ENCODE measurements at places on chromosomes 11 and 22.

DNA sequence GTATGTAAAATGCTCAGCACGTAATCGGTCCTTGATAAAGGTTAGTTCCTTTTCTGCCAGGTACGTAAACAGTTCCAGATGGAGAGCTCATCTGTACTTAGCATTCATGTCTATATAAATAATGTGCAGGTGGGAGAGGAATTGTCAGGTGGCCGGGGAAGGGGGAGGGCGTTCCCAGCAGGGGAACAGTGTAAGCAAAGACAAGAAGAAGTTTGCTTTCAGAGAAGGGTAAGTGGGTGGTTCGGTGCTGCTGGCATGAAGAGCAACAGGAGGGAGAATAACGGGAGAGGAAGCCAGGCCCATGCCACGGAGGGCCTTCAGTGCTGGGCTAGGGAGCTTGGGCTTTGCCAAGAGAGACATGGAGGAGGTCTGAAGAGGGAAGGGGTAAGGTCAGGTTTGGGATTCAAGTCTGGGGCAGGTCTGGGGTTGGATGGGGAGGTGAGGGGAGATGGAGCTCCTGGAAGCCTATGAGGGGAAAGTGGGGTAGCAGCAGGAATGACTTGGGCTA, 11.4 kb upstream of the WNT11 start:
- no peak for DNase-seq

GRCh38 chr11:104337273-104337672, 173.3 kb upstream of the PDGFD start:
- DNase-seq = no peak

DNA sequence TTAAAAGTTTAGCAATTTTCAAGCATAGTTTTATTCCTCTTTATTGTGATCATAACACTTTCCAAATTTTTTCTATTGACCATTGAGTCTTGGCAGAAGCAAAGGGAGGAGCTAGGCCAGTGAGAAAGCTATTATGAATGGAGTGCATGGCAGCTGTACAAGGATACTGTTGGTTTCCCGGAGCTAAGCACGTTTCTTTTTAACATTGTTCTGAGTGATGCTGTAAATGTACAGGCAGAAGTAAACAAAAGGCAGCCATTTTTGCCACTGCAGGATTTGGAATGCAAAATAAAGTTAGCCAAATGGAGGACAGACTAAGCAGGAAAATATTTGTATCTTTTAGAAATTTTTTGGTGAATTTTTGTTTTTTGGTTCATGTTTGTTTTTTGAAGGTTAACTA, 16.2 kb downstream of the CBL start:
- no peak for DNase-seq

- DNase-seq = peak; percentile 17
These were observed 6.5 kb upstream of the UCP2 start for GRCh38 chr11:73989156-73989555.

DNA sequence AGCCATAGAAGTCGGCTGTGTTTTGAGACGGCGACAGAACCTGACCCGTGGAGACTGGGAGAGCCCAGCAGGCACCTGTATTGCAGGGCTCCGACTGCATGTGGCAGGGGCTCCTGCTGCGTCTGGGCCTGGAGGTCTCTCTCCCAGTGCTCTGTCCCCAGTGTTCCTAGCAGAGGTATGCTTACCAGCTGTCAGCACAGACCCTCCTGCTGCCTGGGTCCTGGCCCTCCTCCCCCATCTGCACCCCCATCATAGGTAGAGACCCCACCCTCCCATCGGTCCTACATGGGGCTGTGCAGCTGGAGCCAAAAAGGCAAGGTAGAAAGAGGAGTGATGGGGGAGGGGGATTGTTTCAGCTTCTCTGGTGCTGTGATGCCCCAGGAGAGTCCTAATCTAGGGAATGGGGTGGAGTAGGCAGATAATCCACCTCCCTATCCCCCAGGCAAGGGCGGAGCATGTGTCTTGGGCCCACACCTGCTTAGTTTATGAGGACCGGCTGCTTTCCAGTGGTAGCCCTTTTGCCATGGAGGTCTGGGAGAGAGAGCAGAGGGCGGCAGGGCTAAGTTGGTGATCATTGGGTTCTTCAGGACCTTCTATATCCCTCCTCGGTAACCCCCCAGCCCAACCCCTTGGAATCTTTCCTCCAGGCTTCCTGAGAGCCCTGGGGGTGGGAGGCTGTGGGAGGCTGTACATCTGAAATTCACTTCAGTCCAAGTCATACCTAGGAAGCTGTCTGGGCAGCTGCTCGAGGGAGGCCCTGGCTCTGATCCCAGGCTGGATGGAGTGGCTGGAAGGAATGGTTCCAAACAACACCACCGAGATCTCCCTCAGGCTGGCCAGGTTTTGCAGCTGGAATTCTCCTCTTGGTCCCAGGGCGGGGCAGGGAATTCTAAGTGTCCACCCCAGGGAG, 5.3 kb downstream of the SLC7A4 start:
- DNase-seq = no peak

GRCh38 chr22:27269751-27270543, 531.6 kb downstream of the MN1 start:
- no peak for DNase-seq

DNA sequence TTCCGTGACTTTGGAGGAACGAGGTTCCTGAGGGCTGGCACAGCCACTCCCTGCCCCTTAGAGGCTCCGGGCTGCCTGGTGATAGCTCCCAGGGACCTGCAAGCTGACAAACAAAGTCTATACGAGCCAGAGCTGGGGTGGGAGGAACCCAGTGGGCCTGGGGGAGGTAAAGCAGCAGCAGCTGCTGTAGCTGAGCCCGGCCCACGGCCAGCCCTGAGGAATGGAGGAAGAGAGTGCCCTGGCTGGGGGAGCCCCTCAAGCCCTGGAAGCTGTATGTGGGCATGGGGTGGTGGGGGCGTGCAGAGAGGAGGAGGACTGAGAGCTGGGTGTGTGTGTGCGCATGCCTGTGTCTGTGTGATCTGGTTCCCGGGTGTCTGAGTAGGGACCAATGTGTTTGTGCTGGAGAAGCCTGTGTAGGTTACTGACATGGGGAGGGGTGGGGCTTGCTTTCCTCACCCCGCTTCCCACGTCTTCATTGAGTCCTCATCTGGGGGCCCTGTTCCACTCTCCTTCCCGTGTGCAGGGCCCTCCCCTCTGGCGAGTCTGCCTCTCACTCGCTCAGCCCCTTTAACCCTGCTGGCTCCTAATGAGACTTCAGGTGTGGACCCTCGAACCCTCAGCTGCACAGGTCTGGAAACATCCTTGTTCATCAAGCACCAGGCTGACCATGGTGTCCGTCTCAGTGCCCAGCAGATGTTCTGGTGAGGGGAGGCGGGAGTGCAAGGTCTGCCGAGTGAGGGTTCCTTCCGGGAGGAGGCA, 10.8 kb downstream of the ST3GAL4 start:
- DNase-seq = no peak

DNA sequence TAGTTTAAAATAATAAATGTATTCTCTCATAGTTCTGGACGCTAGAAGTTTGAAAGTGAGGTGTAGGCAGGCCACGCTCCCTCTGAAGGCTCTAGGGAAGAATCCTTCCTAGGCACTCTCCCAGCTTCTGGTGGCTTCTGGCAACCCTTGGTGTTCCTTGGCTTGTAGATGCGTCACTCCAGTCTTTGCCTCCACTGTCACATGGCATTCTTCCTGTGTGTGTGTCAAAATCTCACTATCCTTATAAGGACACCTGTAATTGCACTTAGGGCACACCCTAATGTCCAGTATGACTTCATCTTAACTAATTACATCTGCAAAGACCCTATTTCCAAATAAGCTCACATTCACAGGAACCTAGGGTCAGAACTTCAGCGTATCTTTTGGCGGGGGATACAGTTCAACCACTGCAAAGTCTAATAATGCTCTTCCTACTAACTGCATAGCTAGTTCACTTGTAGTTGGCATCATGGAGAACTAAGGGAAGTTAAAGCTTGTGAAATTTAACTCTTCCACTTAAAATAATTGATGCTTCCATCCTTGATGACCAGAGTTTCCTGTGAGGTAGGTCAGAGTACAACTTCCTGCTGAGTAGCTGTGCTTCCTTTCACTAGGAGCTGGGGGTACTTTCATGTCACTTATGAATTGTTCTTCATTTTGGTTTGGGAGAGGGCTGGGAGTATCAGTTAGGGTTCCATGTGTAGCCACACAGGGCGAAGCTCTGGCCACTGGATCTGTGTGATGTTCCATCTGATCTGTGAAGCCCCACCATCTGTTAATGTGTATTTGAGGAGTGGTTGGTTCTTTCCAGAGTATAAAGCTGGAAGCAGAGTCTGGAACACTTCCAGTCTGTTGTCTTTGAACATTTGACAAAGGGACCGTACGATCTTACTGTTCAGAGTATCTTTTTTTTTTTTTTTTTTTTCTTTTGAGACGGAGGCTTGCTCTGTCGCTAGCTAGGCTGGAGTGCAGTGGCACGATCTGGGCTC, 10.5 kb downstream of the YWHAH start:
- DNase-seq = no peak

GRCh38 chr22:26471522-26471921, 12.1 kb downstream of the HPS4 start:
- DNase-seq = peak; percentile 50

- no peak for DNase-seq
These were observed 10.0 kb upstream of the RELT start for GRCh38 chr11:73366265-73366610.

DNA sequence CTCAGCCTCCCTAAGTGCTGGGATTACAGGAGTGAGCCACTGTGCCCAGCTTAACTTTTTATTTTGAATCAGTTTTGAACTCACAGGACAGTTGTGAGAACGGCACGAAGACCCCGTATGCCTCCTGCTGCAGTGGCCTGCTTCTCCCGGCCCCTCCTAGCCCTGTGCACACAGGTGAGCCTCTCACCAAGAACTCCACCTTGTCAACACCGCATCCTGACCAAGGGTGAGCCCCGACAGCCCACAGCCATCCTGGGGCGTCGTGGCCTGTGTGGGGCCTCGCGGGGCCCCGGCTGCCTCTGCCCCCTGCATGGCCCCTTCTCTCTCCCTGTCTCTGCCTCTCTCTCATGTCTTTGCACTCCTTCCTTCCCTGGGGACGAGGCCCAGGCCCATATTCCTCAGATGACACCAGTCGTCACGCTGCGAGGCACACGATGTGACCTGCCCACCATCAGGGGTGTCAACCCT, 38.8 kb downstream of the GNB1L start:
- no peak for DNase-seq

DNA sequence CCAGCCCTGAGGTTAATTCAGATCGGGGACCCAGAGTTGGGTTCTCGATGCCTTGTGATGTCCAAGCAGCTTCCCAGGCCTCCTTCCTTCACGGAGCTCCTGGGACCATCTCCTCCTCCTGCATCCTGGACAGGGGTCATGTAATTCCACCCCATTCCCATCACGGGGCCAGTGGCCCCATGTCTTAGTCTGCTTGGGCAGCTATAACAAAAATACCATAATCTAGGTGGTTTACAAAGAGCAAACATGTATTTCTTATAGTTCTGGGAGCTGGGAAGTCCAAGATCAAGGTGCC, 41.7 kb upstream of the PRDM11 start:
- no peak for DNase-seq

DNA sequence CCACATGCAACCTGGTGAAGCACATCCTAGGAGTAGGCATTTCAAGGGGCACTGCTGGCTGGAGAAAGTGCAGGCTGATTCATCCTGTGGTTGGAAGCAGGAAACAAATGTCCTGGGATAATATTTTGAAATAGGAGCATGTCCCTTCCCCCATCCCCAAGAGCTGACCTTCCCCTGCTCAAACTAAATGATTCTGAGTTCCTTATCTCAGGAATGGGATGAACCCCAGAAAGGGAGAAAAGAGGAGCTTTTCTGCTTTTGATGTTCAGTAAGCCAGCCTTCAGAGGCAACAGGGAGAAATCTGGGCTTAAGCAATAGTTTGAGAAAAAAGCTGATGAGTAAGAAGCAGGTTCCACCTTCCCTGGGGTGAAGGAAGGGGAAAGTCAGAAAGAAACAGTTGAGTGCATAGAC, 19.5 kb upstream of the SPON1 start:
- no peak for DNase-seq

DNA sequence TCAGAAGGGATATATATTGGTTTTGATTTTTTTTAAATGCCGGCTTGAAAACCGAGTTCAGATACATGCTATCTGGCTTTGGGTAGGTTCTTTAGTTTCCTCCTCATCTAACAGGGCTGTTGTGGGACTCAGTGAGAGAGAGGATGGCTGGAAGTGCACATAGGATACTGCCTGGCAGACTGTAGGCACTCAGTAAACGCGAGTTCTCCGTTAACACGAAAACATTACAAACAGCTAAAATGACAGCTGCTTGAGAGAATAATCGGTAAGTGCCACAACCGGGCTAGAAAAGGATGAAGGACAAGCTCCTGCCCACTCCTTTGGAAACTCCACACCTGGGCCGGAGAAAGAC, 369 bp downstream of the XRRA1 start:
- peak; percentile 22 for DNase-seq

GRCh38 chr11:9126636-9127035, 35.2 kb upstream of the SCUBE2 start:
- DNase-seq = no peak

DNA sequence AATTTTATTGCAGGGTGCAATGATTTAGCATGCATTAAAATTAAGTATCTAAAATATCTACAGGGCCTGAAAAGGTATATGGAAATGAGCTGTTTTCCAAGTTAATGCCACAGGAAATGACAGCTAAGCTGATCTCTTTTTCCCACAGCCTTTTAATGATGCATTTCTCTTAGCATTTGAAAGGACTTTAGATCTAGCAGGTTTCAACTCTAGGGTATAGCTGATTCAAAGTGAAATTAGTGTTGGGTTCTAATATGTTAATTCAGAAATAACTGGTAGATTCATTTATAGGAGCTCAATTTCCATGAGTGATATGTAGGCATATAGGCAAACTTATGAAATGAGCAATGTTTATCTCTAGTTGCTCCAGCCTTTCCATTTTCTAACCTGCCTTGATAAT, 274.2 kb downstream of the CASP12 start:
- DNase-seq = no peak

- DNase-seq = peak; percentile 23
These were observed 72.7 kb downstream of the KCNQ1 start for GRCh38 chr11:2517386-2518064.

DNA sequence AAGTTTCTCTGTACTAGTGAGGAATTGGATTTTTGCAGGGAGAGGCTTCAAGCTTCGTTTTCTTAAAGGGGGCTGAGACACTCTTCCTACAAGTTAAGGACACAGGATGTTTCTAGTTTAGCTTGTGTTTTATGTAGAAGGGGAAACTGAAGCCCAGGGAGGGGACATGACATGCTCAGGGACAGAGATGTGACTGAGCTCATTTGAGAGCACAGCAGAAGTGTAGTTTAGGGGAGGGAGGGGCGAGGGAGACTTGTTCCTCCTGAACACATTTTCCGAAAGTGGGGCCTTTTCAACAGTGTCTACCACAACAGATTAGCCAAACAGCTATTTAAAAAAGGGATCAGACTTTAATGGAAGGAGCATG, 148.1 kb downstream of the FBXO7 start:
- no peak for DNase-seq

Measured in 8988T (cell line).